ENCODE measurements at places on chromosomes 5 and 9. TPM values are rescaled to one million over a fixed set of nuclear protein-coding genes. Genes with fewer than 3 reads are reported as not detected.

DNA sequence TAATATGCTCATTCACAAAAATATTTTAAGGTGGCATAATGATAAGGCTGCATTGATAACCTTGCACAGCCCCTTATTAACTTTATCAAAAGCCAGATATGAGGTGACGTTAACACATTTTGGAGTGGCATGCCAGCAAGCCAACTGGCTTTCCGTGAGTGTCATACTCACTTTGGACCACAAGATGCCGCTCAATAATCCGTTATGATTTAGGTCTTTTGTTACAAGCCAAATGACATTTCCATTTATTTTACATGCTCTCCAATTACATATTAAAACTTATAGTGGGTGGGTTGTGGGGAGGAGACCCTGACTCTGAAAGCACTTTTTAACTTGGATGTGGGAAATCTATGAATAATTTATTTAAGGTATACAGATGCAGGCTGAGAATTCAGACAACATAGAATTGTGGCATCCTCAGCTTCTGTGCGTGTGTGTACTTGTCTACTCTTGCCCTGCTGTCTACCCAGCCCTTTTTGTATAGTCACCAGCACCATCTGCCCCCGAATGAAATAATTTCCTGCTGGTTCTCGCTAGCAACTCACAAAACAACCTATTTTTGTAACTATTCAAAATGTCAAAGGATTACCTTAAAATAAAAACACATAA lies 305.1 kb downstream of the PSAT1 start:
- no peaks in the 10 kb centered on the region for H3K36me3 ChIP-seq
- H3K4me1 ChIP-seq = no peaks in the 10 kb centered on the region
- DNase-seq = no peak
- no peak overlapping the region for H3K4me3 ChIP-seq

DNA sequence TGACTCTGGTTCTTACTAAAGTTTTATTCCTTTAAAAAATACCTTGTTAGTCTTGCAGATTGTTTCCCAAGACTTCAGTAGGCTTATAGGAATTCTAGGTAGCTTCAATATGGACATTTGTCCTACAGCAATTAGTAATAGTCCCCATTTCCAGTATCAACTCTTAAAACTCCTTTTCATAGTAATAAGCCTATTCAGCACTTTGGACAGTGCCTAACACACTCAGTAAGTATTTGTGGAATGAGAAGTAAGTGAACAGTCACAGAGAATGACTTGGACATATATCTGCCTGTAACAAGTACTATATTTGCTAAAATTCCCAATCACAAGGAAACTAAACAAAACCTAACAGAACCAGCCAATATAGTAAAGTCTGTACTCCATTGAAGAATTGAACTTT lies 1291.8 kb upstream of the DMAC1 start:
- H3K27me3 ChIP-seq = no peaks in the 10 kb centered on the region
- no peaks in the 10 kb centered on the region for H3K4me1 ChIP-seq
- H3K4me3 ChIP-seq = no peak overlapping the region
- H3K27ac ChIP-seq = no peak overlapping the region

Gene LECT2
- not detected for total RNA-seq

- no peak overlapping the region for H3K27ac ChIP-seq
- H3K4me3 ChIP-seq = no peak overlapping the region
- H3K27me3 ChIP-seq = peaks cover 2% of the 10 kb centered on the region
- no peaks in the 10 kb centered on the region for H3K36me3 ChIP-seq
- no peaks in the 10 kb centered on the region for H3K4me1 ChIP-seq
Observed at GRCh38 chr5:177098470-177099141, 11.9 kb downstream of the FGFR4 start.

DNA sequence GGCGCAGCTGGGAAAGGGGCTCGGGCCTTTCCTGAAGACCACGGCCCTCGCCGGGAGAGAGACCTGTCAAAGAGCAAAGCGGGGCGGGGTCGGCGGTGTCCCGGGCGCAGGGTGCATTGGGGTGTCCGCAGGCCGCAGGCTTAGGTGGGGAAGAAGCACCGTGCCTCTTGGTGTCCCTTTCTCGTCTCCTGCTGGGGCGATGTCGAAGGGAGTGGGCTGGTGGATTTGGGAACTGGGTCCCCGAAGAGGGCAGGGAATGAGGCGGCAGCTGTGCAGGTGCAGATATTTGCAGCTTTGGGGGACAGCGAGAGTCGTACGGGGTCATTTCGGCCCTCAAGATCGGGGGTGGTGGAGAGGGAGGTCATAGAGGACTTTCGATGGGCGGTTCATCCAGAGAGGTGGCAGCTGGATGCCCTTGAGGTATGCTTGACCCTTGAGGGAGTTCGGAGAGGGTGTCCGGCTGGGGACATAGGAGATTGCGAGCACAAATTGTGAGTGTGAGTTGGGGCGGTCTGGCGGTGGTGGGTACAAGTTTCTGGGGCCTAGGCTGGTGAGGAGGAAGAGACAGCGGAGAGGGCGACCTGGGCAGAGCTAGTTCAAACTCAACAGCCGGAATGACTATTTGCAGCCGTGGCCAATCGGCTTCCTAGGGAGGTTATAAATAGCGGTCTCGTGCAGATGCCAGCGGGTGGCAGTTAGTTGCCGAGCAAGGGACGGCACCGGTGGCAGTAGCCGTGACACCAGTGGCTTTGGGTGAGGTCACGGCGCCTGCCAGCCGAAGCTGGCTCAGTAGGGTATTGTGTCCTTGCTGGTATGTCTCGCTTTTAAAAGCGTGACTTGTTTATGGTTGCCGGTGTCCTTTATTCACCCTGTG lies 601 bp downstream of the NNT start:
- H3K36me3 ChIP-seq = peaks cover 45% of the 10 kb centered on the region
- H3K4me1 ChIP-seq = peaks cover 25% of the 10 kb centered on the region
- DNase-seq = peak; percentile 61
- no peaks in the 10 kb centered on the region for H3K27me3 ChIP-seq
- peak overlapping the region; percentile 87 for H3K4me3 ChIP-seq

- no peaks in the 10 kb centered on the region for H3K4me1 ChIP-seq
- no peaks in the 10 kb centered on the region for H3K27me3 ChIP-seq
- no peak for DNase-seq
- H3K36me3 ChIP-seq = no peaks in the 10 kb centered on the region
- H3K27ac ChIP-seq = no peak overlapping the region
Observed at GRCh38 chr5:92694067-92694466, 887.0 kb downstream of the NR2F1-AS1 start.

DNA sequence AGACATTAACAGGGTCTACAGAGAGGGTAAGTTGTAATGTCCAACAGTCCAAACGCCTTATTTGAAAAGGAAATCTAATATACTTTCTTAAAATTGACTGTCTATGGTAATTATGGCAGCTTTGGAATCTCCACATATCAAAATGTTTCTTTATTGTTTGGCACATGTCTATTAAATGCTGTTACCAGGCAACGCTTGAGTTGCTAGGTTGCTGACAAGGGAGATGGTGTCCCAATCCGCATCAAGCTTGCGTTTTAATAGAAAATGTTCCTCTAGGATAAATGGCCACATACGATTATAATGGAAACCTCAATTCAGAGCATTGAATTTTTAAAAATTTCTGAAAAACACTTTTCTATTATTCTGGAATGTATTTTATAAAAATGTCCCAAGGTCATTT lies 9.2 kb downstream of the ANXA1 start:
- peaks cover 78% of the 10 kb centered on the region for H3K36me3 ChIP-seq
- no peak overlapping the region for H3K4me3 ChIP-seq
- H3K4me1 ChIP-seq = peaks cover 28% of the 10 kb centered on the region
- DNase-seq = no peak
- H3K27me3 ChIP-seq = no peaks in the 10 kb centered on the region
- H3K27ac ChIP-seq = no peak overlapping the region

DNA sequence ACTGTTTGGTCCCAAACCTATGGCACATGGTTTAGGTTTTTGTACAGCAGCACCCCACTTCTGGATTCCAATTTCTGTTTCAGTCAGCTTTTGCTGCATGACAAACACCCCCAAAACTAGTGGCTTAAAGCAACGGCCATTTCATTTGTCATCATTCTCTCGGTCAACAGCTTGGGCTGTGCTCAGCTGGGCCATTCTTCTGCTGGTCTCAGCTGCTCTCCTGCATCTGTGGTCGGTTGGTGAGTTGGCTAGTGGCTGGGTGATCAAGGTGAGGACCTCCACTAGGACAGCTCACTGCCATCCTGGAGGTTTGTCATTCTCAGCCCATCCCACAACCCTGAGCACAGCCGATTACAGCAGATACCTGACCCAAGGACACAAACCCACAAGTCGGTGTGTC lies 24.8 kb upstream of the PPP1R26 start:
- no peak overlapping the region for H3K4me3 ChIP-seq
- no peak for DNase-seq
- peaks cover 11% of the 10 kb centered on the region for H3K27me3 ChIP-seq
- no peaks in the 10 kb centered on the region for H3K4me1 ChIP-seq
- H3K36me3 ChIP-seq = no peaks in the 10 kb centered on the region
